ENCODE measurements at places on chromosomes 6 and 20.

DNA sequence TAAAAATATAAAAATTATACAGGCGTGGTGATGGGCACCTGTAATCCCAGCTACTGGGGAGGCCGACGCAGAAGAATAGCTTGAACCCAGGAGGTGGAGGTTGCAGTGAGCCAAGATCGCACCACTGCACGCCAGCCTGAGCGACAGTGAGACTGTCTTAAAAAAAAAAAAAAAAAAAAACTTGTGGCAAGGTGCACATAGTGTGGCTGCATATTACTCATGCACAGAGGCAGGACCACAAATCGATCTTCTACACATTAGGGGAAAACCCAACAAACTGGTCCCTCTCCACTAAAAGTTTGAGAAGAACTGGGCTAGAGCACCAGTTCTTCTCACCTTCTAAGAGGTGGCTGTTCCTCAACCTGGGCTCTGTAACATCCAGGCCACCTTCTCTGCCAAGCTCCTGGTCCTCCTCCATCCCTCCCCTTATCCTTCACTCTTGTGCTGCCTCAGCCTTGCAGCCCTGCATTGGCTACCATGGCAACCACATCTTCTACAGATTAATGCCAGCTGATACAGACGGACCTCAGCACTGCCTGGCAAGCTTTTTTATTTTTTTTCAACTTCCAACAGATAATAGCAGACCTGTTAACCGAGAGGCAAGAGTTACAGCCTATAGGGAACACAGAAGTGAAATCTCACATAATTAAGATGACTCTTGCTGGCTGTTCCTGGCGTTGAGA lies 88.0 kb downstream of the ATP9A start:
- no peaks in the 10 kb centered on the region for H3K4me1 ChIP-seq
- no peak overlapping the region for H3K4me3 ChIP-seq
- peaks cover 5% of the 10 kb centered on the region for H3K36me3 ChIP-seq
- no peak overlapping the region for H3K27ac ChIP-seq

GRCh38 chr6:18242062-18242851 lies 22.1 kb downstream of the DEK start:
- H3K36me3 ChIP-seq = peaks cover 33% of the 10 kb centered on the region
- H3K4me1 ChIP-seq = peaks cover 44% of the 10 kb centered on the region
- H3K27me3 ChIP-seq = no peaks in the 10 kb centered on the region
- H3K4me3 ChIP-seq = no peak overlapping the region

DNA sequence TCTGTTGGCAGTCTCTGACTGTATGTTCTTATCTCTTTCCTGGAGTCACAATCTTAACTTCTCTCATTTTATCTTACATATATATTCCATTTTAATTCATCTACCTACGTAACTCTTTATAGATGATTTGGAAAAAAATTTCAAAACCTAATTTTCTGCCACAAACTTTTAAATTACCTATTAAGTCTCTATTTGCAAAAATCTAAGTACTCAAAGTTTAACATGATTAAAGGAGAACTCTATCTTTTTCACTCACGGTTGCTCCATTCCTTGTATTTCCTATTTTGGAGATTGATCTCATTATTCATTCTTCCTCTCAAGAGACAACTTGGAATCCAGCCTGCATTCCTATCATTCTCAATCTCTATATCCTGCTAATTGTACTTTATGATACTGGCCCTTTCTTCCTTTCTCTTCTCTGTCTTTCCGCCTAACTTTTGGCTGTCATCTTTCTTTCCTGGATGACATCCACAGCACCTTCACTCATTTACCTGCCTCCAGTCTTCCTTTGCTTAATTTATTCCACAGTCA lies 1071.1 kb upstream of the CITED2 start:
- no peak overlapping the region for H3K4me3 ChIP-seq
- H3K36me3 ChIP-seq = no peaks in the 10 kb centered on the region
- H3K4me1 ChIP-seq = no peaks in the 10 kb centered on the region
- no peak for DNase-seq

DNA sequence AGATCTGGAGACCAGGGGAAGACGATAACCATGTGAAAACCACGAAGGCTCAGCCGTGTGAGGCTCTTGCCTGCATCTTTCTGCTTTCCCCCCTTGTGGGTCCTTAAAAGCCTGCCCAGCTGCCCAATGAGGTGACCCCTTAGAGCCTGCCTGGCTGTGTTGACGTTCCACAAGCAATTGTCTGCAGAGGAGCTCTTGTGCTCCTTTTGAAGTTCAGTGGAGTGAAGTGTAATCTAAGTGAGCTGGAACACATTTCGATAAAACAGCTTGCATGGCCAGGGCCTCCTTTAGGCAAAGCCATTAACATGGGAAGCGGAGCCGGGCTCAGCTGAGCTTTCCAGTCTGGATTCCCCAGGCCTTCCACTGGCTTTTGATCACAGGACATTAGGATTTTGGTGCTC lies 27.3 kb upstream of the TCP11 start:
- peaks cover 5% of the 10 kb centered on the region for H3K36me3 ChIP-seq
- H3K27me3 ChIP-seq = peaks cover 28% of the 10 kb centered on the region
- H3K4me1 ChIP-seq = peaks cover 3% of the 10 kb centered on the region
- no peak overlapping the region for H3K27ac ChIP-seq
